IMR-90 (cell line): ENCODE measurements at places on chromosomes 11 and 22. TPM values are rescaled to one million over a fixed set of nuclear protein-coding genes. Genes with fewer than 3 reads are reported as not detected.
A peak's percentile ranks its signal among the peaks of the same experiment; 100 is the strongest.

DNA sequence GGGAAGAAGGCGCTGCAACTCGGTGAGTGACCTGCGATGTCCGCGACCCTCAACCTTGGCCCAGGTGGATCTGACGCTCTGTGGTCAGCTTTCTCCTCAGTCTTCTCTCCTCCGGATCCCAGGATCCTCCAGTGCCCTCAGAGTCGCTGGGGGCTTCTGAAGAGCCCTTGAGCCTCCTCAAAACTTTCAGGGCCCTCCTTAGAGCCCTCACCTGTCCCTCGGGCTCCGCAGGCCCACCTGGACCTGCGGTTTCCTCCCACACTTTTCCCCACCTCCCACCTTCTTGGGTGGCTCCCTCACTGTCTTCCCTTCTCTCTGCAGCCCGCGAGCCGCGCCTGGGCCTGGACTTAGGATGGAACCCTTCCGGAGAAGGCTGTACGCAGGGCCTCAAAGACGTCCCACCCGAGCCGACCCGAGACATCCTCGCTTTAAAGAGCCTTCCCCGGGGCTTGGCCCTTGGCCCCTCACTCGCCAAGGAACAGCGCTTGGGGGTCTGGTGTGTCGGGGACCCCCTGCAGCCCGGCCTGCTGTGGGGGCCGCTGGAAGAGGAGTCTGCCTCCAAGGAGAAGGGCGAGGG, 335 bp downstream of the ZNF408 start:
- H3K4me1 ChIP-seq: peaks cover 11% of the 10 kb centered on the region
- peak overlapping the region; percentile 91 for H3K4me3 ChIP-seq
- no peak for DNase-seq
- H3K27me3 ChIP-seq: no peaks in the 10 kb centered on the region

GRCh38 chr11:61683961-61684869, 4.0 kb downstream of the DAGLA start:
- H3K27ac ChIP-seq: no peak overlapping the region
- no peaks in the 10 kb centered on the region for H3K36me3 ChIP-seq
- H3K4me1 ChIP-seq: peaks cover 4% of the 10 kb centered on the region; the same call in 1 of the 2 replicates

DNA sequence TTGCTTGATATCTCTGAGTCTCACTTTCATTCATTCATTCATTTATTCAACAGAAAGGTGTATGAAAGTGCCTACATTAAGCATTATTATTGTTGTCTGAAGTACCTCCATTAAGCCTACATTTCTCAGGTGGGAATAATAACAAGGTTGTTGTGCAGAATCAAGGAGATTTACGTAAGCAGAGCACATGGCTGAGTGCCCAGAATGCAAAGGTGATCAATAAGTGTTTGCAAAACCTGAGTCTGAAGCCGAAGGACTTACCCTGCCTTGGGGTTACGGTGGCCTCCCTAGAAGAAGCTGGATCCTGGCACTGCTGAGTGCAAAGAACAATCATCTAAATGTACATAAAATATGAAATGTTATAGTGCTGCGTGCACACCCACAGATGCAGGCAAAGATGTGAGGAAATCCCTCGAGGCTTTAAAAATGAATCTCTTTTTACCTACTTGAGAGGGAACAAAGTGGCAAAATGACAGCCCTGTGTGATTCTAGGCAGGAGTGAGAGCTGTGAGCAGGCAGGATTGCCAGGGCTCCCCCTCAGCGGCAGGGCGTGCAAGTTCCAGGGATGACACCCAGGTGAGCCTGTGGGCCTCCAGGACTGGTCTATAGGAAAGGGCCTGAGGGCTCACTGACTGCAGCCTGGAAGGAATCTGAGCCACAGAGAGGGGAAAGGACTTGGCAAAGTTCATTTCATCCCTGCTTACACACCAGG, 133.1 kb upstream of the TBCEL start:
- peaks cover 8% of the 10 kb centered on the region for H3K27me3 ChIP-seq
- no peaks in the 10 kb centered on the region for H3K4me1 ChIP-seq
- no peak overlapping the region for H3K27ac ChIP-seq

GRCh38 chr22:35250156-35250555, 7.1 kb upstream of the HMGXB4 start:
- no peak overlapping the region for H3K4me3 ChIP-seq
- H3K4me1 ChIP-seq: no peaks in the 10 kb centered on the region
- DNase-seq: no peak
- peaks cover 6% of the 10 kb centered on the region for H3K27me3 ChIP-seq
- no peak overlapping the region for H3K27ac ChIP-seq

DNA sequence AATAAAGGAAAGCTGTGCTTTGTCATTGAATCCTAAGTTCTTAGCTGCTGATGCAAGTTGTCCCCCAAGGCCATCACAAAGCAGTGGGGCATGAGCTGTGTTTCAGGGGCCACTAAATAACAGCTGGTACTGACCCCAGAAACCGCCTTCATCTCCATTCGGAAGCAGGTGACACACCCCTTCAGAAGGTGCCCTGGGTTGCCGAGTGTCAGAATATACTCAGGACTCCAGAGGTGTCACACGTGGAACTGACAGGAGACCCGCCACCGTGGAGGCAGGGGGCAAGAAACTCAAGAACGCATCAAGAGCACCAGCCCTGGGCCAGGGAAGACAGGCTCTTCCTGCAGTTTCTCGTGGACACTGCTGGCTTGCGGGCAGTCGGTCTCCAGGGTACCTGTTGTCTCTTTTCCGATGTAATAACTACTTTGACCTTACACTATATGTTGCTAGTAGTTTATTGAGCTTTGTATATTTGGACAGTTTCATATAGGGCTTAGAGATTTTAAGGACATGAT, 41.5 kb downstream of the PPP2R1B start:
- DNase-seq: no peak
- no peak overlapping the region for H3K4me3 ChIP-seq
- peaks cover 69% of the 10 kb centered on the region for H3K36me3 ChIP-seq
- H3K27ac ChIP-seq: no peak overlapping the region

DNA sequence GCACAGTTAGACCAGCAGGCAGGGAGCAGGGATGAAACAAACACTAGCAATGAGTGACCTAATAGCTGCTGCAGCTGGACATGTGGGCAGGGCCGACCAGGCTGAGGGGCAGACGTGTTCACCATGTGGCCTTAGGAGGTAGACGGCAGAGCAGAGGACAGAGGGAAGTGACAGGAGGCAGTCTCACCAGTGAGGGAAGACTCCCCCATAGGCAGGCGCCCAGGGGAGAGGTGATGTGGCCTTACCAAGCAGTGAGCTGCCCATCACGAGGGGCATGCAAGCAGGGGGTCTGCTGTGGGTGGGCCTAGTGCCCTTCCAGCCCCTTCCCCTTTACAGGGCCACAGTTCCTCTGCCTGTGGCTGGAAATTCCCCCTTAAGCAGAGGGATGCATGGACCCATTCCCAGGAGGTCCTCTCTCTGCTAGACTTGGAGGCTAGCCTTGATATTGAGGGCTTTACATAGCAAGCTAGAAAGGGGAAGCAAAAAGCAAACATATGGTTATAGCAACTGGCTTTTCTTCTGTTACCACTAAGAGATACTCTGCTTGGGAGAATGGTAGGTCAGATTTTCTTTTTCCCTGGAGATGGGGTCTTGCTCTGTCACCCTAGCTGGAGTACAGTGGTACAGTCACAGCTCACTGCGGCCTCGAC, 67.6 kb downstream of the MPPED1 start:
- H3K4me1 ChIP-seq: no peaks in the 10 kb centered on the region
- no peaks in the 10 kb centered on the region for H3K36me3 ChIP-seq
- no peak overlapping the region for H3K27ac ChIP-seq
- H3K4me3 ChIP-seq: no peak overlapping the region
- H3K27me3 ChIP-seq: peaks cover 2% of the 10 kb centered on the region; the same call in 1 of the 2 replicates
- no peak for DNase-seq

DNA sequence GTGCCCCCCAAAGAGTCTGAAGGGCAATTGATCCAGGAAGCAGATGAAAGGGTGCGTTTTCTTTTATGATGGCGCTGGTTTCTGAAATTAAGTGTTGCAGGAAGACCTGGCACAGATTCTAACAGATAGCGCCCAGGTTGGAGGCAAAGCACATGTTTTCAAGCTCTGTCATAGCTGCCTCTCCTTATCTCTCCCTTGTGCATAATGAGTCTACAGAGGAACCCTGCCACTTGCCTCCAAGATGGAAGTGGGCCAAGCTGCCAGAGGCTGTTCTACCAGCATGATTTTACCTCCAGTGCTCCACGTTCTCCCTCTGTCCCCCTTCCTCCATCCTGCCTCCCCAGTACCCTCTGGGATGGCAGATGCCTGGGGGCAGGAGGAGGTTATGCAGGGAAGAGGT, 30.0 kb upstream of the TLCD5 start:
- no peak for DNase-seq
- H3K27ac ChIP-seq: no peak overlapping the region
- H3K36me3 ChIP-seq: no peaks in the 10 kb centered on the region

DNA sequence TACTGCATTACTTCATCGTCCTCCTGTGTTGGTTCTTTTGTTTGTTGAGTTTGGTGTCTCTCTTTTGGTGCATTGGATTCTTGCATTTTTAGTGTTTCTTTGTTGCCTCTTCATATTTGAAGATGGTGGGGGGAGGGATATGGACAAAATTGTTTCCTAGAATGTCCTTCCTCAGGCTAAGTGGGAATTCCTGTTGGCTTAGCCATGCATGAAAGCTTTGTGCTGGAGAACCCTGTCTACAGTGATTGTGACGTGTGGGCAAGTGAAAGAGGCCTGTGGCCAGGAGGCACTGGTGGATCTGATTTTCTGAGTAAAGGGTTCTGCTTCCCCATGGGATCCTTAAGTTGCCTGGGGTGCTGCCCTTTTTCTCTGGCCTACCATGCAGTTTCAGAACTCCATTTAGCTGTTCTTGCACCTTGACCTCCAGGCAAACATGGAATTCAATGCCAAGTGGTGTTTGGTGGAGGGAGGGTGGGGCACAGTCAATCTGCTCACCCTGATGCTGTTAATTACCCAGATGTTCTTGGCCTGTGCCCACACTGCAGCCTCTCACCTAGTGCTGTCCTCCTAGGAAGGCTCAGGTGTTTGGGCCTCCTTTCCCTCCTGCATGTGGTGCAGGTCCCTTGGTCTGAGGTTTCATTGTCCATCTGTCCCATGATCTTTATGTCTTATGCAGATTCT, 46.3 kb upstream of the SLC22A12 start:
- no peaks in the 10 kb centered on the region for H3K36me3 ChIP-seq
- peaks cover 20% of the 10 kb centered on the region for H3K27me3 ChIP-seq
- DNase-seq: no peak

DNA sequence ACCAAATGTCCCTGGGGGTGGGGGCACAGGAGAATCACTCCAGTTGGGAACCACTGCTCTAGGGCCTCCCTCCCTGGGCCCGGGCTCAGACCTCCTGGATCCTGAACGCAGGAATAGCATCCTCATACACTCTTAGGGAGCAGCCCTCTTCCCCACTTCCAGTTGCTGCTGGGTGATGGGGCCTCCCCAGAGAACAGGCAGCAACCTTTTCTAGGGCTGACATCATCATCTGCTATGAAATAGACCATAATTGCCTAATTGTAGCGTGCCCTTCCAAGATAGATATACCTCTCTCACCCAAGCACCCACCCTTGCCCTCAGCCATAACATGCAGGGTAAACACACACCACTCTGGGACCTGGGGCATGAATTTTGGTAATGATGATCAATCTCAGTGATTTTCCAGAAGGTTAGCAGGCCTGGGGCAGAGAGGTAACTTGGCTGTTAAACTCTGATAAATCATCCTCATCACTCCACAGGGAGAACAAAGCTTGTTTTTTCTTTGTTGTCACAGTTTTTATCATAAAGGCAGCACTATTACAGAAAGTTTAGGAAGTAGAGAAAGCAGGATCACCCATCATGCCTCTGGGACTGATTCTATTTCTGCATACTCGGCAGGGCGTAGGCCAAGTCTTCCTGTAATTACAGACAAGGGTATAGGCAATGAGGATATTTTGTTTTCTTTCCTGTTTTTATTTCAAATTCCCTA, 88.3 kb upstream of the PRDM11 start:
- peaks cover 11% of the 10 kb centered on the region; the same call in 1 of the 2 replicates for H3K27me3 ChIP-seq
- no peak overlapping the region for H3K27ac ChIP-seq
- H3K4me1 ChIP-seq: peaks cover 3% of the 10 kb centered on the region; the same call in 1 of the 2 replicates
- no peak overlapping the region for H3K4me3 ChIP-seq
- no peak for DNase-seq

DNA sequence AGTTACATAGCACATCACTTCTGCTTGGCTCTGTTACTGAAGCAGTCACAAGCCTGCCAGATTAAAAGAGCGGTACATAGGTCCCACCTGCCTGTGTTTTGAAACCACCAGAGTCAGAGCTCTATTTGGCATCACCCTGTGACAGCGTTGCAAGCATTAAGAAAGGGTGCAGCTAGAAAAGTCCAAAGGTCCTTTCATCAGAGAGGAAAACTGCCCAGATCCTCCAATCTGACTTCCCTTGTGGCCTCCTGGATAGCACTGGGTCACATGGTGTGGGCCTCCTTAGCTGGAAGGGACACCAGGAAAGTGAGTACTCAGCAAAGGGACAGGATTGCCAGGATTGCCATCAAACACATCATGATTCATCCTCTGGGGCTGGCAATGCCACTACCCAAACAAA, 22.9 kb downstream of the STX3 start:
- H3K4me3 ChIP-seq: no peak overlapping the region
- H3K27ac ChIP-seq: no peak overlapping the region
- no peaks in the 10 kb centered on the region for H3K27me3 ChIP-seq
- H3K4me1 ChIP-seq: peaks cover 2% of the 10 kb centered on the region; the same call in 1 of the 2 replicates
- DNase-seq: no peak

DNA sequence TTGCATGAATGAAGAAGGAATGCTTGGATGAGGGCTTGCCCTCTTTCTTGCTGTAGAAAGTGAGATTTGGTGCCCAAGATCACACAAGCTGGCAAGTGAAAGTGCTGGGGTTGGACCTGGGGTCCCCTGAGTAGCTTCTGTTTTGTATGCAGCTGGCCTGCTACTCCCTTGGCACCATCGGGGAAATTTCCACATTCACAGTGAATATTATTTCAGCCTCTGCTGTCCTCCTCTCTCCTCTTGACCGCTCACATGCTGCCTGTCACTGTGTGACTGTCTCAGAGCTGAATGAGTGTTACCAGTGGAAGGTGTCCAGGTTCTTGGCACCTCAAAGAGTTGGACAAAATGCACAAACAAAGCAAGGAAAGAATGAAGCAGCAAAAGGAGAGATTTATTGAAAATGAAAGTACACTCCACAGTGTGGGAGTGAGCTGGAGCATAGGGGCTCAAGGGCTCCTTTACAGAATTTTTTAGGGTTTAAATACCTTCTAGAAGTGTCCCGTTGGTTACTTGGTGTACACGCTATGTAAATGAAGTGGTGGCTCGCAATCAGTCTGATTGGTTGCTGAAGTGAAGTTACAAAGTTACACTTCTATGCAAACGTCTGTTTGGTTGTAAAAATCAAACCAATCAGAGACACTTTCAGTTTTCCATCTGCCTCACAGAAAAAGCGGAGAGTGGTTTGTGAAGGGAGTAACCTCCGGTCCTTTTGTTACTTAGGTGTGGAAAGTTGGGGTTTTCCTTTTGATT, 87.4 kb downstream of the DEPDC5 start:
- no peak overlapping the region for H3K27ac ChIP-seq
- H3K36me3 ChIP-seq: peaks cover 38% of the 10 kb centered on the region
- no peak for DNase-seq

GRCh38 chr11:79413268-79413667, 27.6 kb downstream of the TENM4 start:
- H3K36me3 ChIP-seq: no peaks in the 10 kb centered on the region
- no peak overlapping the region; the same call in 1 of the 2 replicates for H3K27ac ChIP-seq
- peaks cover 19% of the 10 kb centered on the region for H3K4me1 ChIP-seq
- H3K27me3 ChIP-seq: no peaks in the 10 kb centered on the region
- peak; percentile 94 for DNase-seq

Gene OR5P2
- not detected in 2 replicates for polyA plus RNA-seq

Gene OR52K1
- not detected in 2 replicates for polyA plus RNA-seq

Gene SHANK3
- 1.5 and 2.2 TPM in 2 replicates for polyA plus RNA-seq

Gene NXPE1
- polyA plus RNA-seq: not detected in 2 replicates
